ENCODE measurements at places on chromosomes 16 and 17. TPM values are rescaled to one million over a fixed set of nuclear protein-coding genes. Genes with fewer than 3 reads are reported as not detected.

- no peak for DNase-seq
These were observed 21.0 kb upstream of the FLCN start for GRCh38 chr17:17258011-17258410.

Gene COG7
- 10.5 TPM for total RNA-seq

DNA sequence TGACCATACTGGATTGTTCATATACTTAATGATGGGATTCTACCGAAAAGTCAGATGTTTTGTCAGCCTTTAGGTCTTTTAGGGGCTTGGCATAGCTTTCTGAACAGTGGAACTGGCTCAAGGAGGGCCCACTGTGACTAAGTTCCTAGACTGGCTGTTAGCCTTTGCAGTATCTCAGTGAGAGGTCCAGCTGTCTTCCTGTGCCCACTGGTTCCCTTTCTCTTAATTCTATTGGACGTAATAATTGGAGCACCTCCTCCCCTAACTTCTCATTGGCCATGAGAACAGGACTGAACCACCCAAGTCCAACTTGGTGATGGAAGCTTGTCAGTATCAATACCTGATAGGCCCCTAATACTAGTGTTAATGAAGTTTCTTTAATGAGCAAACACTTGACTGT is 13.5 kb downstream of the KPNA2 start:
- DNase-seq: peak; percentile 41

Gene KRTAP9-2
- total RNA-seq: not detected

- DNase-seq: no peak
These were observed 120.2 kb upstream of the HLF start for GRCh38 chr17:55144518-55144917.

DNA sequence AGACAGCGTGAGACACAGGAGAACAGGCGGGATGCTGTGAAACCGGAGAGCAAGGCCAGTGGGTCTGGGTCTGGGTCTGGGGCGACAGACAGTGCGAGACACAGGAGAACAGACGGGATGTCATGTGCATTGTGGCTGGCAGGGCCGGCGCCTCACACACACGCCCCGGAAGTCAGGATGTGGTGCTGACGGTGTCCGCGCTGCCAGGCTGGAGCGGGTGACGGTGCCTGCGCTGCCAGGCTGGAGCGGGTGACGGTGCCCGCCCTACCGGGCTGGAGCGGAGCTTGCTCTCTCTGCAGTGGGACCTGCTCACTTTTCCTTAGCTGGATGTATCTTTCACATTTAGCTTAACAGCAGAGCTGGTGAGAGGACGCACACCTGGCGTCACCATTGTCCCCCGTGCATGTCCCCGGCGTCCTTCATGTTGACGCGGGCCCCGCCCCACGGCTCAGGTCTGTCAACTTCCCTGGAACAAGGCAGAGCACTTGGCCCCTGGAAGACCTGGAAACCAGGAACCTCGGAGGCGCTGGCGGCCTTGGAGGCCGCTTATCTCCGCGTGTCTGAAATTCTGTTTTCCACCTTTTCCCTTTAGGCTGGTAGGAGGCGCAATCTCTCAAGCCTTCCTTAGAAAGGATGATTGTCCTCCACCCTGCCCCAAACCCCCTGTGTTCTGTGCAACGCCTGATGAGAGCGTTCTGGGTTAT is 43.0 kb upstream of the ZNF750 start:
- DNase-seq: no peak

- peak; percentile 4 for DNase-seq
These were observed 47.8 kb downstream of the NFAT5 start for GRCh38 chr16:69613378-69614154.
